ENCODE measurements at places on chromosomes 4 and X. TPM values are rescaled to one million over a fixed set of nuclear protein-coding genes. Genes with fewer than 3 reads are reported as not detected.

The SMIM9 gene
- total RNA-seq: not detected

The PRIMPOL gene
- 15.6 TPM for total RNA-seq

The HTT-AS gene
- total RNA-seq: not detected

The RADX gene
- total RNA-seq: 1.4 TPM

The LEF1 gene
- total RNA-seq: 7.7 TPM

Data from osteoblast (primary cell).